LoVo (cell line): ENCODE measurements at places on chromosomes 6 and 20.
A peak's percentile ranks its signal among the peaks of the same experiment; 100 is the strongest.

DNA sequence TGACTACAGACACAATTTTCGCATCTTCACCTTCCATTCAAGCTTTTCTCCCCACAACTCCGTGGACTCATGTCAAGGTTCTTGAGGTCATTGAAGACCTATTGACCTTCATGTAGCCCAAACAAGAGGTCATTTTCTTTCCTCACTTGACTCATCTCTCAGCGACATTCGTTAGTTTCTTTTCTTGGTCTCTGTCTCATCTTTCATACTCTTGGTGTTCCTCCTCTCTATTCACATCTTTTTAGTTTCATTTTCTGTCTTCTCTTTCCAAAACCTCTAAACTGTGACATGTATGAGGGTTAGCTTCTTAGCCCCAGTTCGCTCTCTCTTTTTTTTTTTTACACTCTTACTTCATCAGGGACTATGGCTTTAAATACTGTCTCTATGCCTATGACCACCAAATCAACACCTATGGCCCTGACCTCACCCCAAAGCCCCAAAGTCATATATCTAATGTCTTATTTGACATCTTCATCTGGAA is 128.6 kb upstream of the BACH2 start:
- DNase-seq, result no peak

GRCh38 chr6:170280689-170281045 is 10.2 kb downstream of the DLL1 start:
- no peak for DNase-seq

- DNase-seq, result peak; percentile 51
Measured at GRCh38 chr6:11330413-11330760, 97.9 kb upstream of the NEDD9 start.

DNA sequence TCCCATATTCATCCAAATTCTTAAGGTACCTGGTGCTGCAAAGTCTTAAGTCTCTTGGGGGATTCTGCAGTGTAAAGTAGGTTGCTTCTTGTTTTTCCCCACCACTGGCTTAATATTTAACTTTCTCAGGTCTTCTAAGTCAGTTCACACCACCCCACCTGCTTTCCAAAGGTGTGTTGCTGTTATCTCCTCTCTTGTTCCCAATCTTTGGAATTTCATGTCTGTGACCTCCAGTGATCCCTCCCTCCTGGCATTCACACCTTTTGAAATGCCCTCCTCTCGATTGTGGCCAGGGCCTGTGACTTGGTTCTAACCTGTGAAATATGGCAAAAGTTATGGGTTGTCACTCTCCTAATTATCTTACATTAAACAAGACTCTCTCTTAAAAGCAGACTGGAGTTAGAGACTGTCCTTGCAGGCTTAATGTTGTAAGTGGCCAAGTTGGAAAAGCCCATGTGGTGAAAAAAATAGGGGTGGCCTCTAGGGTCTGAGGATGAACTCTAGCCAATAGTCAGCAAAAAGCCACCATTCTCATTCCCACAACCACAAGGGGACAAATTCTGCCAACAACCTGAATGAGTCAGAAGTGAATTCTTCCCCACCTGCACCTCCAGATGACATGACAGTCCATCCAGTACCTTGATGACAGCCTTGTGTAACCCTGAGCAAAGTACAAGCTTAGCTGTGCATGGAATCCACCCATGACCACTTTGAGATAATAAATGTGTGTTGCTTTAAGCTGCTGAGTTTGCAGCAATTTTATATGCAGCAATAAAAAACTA is 45.1 kb downstream of the ADGRF1 start:
- DNase-seq, result peak; percentile 80

- DNase-seq, result no peak
Measured at GRCh38 chr6:107534571-107535141, 44.7 kb downstream of the SOBP start.
